ENCODE measurements at places on chromosomes 7 and 10.
A peak's percentile ranks its signal among the peaks of the same experiment; 100 is the strongest.

- peak; percentile 74 for DNase-seq
These were observed 764 bp upstream of the TCF7L2 start for GRCh38 chr10:112949143-112949823.

DNA sequence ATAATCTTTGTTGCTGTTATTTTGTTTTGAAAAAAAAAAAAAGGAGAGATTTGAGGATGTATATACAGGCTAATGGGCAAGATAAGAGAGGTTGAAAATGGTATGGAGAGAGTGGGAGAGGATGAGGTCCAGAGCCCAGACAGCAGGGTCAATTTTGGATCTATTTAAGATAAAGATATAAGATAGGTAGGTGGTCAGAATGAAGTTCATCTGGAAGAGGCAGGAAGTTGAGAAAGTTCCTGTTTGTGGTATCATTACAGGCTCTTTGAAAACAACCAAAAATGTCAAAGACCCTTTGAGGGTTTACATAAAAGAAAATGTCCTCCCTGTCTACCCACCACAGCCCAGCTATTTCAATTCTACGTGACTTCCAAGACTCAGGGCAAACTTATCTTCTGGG lies 7.5 kb downstream of the CEP41 start:
- peak; percentile 27 for DNase-seq

DNA sequence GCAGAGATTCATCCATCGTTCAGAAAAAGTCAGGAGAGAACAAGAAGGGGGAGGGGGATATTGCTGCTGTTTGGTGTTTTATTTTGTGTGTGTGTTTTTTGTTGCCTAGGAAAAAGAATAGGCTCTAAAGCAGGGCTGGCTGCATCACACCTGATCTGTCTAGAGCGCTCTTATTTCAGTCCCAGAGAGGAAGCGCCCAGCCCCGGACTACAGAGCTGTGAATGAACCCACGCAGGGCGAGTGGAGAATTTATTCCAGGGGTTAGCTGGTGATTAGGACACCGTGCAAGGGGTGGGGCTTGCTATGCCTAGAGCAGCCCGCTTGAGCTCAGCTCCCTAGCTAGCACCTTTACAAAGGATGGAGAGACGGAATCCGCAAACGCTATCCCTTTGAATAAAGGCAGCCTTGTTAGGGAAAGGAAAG lies 621 bp upstream of the FAM13C start:
- no peak for DNase-seq

DNA sequence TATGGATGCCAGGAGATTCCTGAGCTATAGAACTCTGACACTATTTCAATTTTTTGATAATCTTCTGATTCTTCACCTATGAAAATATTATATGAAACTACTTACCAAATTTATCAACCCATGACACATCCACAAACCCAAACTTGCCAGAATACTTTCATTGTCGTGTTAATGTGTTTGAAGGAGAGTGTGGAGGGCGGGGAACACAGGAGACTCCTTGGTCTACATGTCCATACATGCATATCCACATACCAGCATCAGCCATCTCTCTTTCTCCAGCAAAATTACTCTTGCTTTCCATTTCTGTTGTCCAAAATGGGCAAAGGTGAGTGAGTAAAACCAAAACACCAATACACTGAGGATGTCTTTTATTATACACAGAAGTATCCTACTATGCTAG lies 23.5 kb upstream of the BPGM start:
- no peak for DNase-seq

DNA sequence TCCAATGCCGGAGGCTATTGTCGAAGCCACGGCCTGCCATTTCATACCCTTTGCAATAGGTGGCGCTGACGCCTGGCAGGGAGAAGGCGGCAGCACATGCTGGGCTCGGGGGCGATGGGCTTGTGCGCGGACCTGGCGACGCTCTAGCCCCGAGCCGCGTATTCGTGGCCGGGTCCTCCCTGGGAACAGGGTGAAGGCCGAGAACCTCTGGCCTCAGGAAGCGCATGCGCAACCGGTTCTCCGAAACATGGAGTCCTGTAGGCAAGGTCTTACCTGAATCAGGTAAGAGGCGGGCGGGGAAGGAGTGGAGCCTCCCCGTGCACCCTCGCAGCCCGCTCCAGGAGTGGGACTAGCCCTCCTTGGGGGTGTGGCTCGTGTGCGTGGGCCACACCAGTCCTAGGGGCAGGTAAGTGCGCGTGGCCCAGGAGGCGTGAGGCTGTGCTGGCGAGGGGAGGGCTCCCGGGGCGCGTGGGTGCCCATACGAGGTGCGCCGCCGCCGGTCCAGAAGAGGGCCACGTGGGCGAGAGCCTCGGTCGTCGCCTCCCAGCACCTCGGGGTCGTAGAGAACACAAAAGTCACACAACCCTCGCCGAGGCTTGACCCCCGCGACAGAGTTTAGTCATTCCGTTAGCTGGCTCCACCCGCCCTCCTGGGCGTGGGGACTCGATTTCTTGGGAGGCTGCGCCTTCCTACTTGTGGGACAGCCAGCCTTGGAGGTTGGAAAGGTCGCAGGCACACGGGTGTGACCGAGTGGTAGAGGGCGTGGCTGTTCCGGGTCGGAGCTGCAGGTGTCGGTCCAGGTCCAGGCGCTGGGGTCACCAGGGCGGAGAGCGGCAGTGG lies 5.6 kb upstream of the MEST start:
- peak; percentile 95 for DNase-seq

- peak; percentile 85 for DNase-seq
These were observed 45.4 kb upstream of the MBL2 start for GRCh38 chr10:52818019-52818418.

DNA sequence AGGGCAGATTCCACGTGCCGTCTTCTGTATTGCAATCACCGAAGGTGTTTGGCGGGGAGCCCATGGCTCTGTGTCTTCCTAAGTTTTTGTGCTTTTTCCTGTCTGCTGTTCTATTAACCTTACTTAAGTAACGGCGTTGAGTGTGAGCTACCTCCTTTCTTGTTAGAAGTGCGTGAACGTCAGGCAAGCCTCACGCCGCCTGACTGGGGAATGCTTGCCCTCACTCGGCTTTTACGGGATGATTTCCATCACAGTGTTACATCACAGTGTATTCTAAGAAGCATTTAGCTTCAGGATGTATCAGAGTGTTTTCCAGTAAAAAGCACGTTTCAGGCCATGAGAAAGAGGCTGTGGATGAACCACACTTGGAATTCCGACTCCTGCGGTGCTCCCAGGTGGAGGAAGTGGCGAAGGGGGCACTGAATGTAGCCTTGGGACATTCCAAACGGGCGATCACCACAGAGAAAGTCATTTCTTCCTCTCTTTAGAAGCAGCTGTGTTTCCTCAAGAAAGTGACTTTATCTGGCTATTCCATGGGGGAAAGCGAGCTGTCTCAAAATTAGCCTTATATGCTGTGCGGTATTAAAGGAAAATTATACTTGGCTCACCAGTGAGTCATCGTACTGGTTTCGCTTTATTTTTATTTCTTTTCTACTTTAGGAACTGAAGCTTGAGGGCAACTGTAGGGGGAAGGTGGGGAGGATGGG lies 290.7 kb downstream of the KLF6 start:
- no peak for DNase-seq

GRCh38 chr10:129938460-129938859 lies 25.6 kb downstream of the EBF3 start:
- no peak for DNase-seq

GRCh38 chr7:21544303-21544656 lies 1.4 kb downstream of the DNAH11 start:
- DNase-seq = no peak

DNA sequence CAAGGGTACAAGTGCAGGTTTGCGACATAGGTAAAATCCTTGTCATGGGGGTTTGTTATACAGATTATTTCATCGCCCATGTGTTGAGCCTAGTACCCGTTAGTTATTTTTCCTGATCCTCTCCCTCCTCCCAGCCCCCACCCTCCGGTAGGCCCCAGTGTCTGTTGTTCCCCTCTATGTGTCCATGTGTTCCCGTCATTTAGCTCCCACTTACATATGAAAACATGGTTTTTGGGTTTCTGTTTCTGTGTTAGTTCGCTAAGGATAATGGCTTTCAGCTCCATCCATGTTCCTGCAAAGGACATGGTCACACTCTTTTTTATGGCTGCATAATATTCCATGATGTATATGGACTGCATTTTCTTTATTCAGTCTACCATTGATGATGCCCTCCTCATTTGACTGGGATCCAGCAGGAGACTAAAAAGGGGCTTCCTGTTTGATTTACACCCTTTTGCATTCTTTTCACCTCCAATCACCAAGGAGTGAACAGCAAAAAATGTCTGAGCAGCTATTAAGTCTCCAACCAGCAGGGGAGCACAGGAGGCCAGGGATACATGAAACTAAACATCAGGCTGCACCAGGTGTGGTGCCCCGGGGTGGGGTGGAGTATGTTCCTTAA lies 188.2 kb downstream of the SKIDA1 start:
- DNase-seq = no peak

DNA sequence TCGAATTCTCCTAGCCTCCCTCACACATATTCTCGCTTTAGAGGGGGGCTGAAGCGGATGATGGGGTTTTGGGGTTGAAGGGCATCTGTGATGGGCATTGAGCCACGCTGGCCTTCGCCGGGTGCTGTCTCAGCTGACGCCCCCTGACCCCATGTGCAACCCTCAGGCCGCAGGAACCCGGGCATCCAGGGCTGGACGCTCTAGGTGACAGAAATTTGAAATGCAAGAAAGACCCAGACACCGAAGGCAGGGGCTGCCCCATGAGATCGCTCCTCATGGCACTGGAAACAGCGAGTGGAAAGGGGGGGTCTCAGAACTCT lies 664 bp upstream of the C10orf88 start:
- no peak for DNase-seq

- no peak for DNase-seq
These were observed 36.0 kb upstream of the LEP start for GRCh38 chr7:128205068-128205467.

GRCh38 chr7:153473185-153473584 lies 579.0 kb upstream of the DPP6 start:
- DNase-seq = no peak

- no peak for DNase-seq
These were observed 89.3 kb downstream of the MLLT10 start for GRCh38 chr10:21623291-21623690.

DNA sequence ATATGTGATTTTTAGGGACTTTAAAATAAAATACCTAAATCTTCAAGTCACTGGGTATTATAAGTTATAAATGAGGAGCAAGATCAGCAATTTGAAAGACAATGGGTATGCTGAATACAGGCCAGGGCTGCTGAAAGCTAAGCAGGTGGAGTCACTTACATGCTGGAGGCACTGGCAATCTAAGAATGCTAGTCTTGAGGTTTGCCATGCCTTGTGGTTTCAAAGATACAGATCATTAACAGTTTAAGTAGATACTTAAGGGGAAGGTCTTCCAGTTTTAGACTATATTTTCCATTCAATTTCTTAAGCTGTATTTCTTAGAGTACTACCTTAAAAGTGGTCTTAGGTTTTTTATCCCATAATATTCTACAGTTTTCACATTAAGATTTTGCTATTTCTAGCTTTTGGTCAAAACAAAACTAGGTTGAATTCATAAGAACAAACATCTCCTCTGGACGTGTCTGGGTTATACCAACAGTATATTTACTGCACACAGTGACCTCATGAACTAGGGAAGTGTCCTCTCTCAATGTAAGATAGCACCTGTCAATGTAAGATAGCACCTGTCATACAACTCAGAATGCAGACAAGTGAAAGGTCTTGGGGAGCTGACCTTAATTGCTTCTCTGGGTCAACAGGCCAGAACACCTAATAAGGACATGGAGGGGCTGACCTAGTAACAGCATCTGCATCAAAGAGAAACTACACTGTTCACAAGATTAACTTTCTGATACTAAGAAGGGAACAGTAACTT lies 2.0 kb downstream of the SRI start:
- peak; percentile 82 for DNase-seq

- no peak for DNase-seq
These were observed 975.2 kb upstream of the GHITM start for GRCh38 chr10:83164156-83164555.

DNA sequence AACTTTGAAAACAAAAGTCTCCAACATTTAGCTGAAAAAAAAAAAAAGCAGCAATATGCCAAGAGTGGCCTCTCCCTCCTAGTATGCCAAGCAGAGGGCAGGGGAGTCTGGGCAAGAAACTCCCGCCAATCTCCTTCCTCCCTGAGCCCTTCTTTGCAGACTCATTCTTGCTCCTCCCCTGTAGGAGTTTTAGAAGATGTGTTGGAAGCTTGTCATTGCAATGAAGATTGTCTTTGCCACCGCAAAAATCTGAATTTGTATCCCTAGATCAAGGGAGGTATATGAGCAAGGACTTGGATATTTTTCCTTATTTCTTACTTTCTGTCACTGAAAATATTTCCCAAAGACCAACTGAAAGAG lies 2.6 kb upstream of the TNS3 start:
- DNase-seq = no peak

DNA sequence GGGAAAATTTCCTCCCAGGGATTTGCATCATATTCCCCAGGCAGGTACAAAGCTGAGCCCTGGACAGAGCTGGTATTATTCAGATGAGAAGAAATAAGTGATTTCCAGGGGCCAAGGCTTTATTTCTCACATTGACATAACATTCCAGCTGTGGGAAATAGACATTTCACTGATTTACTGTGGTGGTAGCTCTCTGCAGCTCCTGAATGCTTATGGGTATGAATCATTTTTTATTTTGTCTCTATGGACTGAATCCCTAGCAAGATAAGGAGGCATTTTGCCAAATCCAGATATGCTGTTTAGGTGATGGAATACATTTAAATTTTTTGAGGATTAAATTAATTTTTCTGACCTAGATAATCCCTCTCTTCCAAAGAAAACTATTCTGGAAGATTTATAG lies 97.9 kb downstream of the MTPN start:
- DNase-seq = no peak

DNA sequence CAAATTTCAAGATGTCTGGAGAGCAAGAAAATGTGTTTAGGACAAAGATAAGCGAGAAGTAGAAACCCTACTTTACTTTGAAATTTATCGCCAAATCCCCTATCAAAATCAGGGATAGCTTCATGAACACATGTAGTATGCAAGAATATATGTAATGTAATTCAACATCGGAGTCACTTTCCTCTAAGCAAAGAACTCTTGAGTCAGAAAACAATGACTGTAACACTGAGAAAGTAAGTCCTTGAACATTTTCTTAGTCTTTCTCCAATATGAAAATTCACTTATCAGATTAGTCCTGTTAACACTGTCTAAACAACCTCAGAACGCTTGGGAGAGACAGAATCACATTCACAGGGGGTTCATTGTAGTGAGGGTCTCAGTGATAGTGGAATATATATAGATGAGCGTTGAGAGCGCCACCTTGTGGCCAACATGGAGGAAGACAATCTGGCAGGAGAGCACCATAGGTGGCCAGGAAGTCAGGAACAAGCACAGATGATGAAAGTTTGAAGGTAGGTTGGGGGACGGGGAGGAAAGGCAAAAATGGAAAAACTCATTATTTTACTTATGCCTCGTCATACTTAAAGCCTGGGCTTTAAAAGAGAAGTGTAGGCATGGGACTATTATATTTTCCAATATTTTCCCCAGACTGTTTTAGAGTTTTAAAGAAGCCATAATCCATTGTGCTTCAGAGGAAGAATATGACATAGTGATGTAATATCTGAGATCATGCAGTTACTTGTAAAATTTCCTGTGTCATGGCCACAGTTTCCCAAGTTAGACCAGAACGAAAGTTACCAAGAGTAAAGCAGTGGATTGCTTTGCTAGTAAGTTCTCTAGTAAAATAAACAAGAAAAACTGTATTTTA lies 115.5 kb upstream of the GNAI1 start:
- peak; percentile 91 for DNase-seq

GRCh38 chr10:87534173-87534858 lies 29.6 kb downstream of the MINPP1 start:
- DNase-seq = no peak

GRCh38 chr7:96614154-96614867 lies 95.3 kb downstream of the SEM1 start:
- DNase-seq = peak; percentile 31

GRCh38 chr7:155844019-155844453 lies 31.8 kb upstream of the SHH start:
- no peak for DNase-seq
